IMR-90 (cell line): ENCODE measurements at places on chromosomes 11 and 22. TPM values are rescaled to one million over a fixed set of nuclear protein-coding genes. Genes with fewer than 3 reads are reported as not detected.

DNA sequence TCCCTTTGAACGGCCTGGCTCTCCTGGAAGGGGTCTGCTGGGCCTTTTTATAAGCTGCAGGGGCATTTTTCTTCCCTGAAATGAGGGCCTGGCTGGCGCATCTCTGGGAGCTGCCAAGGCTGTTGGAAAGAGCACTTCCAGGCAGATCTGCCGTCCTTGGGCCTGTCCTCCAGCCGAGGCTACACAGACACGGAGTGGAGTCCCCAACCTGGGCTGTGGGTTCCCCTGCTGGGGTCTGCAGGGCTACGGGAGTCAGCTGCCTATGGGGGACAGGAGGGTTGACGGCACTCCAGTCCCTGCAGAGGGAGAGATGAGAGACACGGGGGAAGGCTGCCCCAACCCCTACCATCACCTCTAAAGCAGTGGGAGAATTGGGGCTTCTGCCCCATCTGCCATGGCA is 606.6 kb downstream of the TBC1D22A start:
- H3K36me3 ChIP-seq: no peaks in the 10 kb centered on the region
- no peaks in the 10 kb centered on the region for H3K4me1 ChIP-seq
- no peak for DNase-seq
- H3K27ac ChIP-seq: no peak overlapping the region
- H3K27me3 ChIP-seq: no peaks in the 10 kb centered on the region

STK33 gene
- total RNA-seq: 2.3 and 2.5 TPM in 2 replicates

DNA sequence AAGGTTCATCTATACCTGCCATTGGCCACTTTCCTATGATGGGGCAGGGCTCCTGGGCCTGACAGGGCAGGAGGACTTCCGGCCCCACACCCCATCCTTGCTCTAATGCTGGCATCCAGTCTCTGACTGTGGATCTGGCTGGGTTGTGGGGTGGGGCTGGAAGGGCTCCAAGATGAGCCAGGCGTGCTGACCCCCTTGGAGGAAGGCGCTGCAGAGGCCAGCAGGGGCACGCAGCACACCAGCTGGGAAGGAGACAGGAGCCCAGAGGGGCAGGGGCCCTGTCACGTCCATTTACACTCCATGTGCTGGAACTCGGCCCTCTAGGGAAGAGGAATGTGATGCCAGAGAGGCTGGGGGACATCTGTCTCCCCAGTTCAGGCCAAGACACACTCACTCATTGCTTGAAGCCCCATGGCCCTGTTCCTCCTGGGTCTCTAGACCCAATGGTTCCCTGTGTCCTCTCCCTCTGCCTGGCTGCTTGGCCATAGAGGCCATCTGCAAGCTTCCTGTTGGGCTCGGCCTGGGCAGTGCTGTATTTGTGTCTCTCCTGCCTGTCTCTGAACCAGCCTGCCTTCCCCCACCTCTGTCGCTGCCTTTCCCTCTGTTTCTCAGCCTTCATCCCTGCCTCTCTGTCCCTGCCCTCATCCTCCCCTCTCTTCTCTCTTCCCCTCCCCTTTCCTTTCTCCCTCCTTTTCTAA is 67.5 kb upstream of the NECTIN1 start:
- no peaks in the 10 kb centered on the region for H3K4me1 ChIP-seq
- no peak overlapping the region for H3K4me3 ChIP-seq
- H3K27ac ChIP-seq: no peak overlapping the region
- peaks cover 21% of the 10 kb centered on the region for H3K27me3 ChIP-seq
- no peaks in the 10 kb centered on the region for H3K36me3 ChIP-seq

GRCh38 chr11:82012276-82012675 is 721.4 kb downstream of the FAM181B start:
- H3K27me3 ChIP-seq: no peaks in the 10 kb centered on the region
- H3K4me3 ChIP-seq: no peak overlapping the region
- no peak for DNase-seq

CDK2AP2 gene
- 8.1 and 9.2 TPM in 2 replicates for total RNA-seq

OR5P2 gene
- total RNA-seq: 0.28 TPM in 1 of 2 replicates, not detected in the other

DNA sequence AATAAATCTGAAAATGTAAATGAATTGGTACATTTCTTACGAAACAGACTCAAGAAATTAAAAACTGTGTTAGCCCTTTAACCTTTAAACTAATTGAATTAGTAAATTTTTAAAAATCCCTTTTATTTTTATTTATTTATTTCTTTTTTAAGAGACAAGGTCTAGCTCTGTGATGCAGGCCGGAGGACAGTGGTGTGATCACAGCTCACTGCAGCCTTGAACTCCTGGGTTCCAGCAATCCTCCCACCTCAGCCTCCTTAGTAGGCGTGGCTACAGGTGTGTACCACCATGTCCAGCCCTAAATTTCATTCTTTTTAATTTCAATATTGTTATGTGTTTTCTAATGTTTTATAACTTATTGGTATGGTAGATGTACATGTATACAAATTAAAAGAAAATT is 72.6 kb downstream of the MYEOV start:
- H3K27ac ChIP-seq: no peak overlapping the region
- DNase-seq: no peak
- no peak overlapping the region for H3K4me3 ChIP-seq
- H3K36me3 ChIP-seq: no peaks in the 10 kb centered on the region

OR52E8 gene
- total RNA-seq: not detected in 2 replicates

DNA sequence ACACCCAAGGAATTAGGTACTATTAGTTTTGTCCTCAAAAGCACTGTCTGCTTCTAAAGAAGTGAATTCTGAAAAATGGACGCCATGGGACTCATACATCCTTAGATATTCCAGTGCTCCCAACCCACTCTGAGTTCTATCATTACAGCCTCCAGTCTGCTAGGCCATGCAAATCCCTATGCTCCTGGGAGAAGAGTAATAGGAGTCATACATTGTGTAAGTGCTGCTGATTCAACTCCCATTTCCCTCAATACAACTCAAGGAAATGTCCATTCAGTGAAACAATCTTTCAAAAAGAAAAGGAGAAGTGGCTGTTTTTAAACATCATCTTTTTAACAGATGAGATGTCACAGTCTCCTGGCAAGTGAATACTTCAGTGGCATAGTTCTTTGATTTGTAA is 590.2 kb upstream of the LRRC4C start:
- H3K4me3 ChIP-seq: no peak overlapping the region
- H3K27me3 ChIP-seq: no peaks in the 10 kb centered on the region
- DNase-seq: no peak
- H3K27ac ChIP-seq: no peak overlapping the region

CFAP300 gene
- 0.90 and 1.9 TPM in 2 replicates for total RNA-seq

DNA sequence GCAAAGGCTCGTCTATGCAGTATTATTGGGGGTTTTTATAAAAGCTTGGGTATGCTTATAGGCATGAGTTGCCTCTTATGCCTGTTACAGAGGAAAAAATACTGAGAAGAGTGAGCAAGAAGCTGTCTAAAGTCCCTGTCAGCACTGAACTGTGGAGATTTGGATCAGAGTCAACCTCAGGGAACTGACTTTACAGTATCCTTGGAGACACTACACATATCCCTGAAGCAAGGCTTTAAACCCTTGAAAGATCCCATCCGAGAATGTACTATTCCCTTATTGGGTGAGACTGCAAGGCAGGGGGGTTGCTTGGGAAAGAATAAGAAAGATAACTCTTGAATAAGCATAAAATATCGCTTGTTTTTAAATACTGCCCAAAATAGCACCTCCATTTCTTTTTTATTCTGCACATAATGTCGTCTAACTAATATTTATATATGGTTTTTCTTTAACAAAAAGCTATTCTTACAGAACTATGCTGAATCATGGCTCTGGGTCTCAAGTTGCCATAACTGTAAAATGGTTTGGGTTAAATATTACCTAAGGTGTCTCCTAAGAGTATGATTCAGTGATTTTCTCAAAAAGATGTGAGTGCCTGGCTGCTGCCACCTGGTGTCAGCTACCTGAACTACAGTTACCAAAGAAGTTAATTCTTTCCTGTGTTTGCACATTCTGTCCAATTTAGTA is 1062.8 kb downstream of the DLG2 start:
- H3K36me3 ChIP-seq: no peaks in the 10 kb centered on the region
- no peak overlapping the region for H3K4me3 ChIP-seq

PANX3 gene
- not detected in 2 replicates for total RNA-seq

GRCh38 chr22:26019596-26019995 is 149.7 kb upstream of the SEZ6L start:
- H3K27me3 ChIP-seq: no peaks in the 10 kb centered on the region
- no peaks in the 10 kb centered on the region for H3K36me3 ChIP-seq

GRCh38 chr11:108586600-108586999 is 7.0 kb downstream of the EXPH5 start:
- DNase-seq: no peak
- no peaks in the 10 kb centered on the region for H3K36me3 ChIP-seq
- H3K4me3 ChIP-seq: no peak overlapping the region
- no peaks in the 10 kb centered on the region for H3K4me1 ChIP-seq
- peaks cover 1% of the 10 kb centered on the region; the same call in 1 of the 2 replicates for H3K27me3 ChIP-seq

DNA sequence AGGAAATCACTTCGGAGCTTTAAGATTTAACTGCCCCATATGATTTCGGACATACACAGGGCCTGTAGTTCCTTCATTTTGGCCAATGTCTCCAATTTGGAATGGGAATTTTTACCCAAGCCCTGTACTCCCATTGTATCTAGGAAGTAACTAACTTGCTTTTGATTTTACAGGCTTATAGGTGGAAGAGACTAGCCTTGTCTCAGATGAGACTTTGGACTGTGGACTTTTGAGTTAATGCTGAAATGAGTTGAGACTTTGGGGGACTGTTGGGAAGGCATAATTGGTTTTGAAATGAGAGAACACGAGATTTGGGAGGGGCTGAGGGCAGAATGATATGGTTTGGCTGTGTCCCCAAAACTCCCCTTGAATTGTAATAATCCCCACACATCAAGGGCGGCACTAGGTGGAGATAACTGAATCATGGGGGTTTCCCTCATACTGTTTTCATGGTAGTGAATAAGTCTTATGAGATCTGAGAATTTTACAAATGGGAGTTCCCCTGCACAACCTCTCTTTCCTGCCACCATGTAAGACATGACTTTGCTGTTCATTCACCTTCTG is 130.5 kb downstream of the LARGE1 start:
- H3K27me3 ChIP-seq: no peaks in the 10 kb centered on the region
- no peak for DNase-seq
- H3K4me1 ChIP-seq: peaks cover 4% of the 10 kb centered on the region; the same call in 1 of the 2 replicates
- no peak overlapping the region for H3K27ac ChIP-seq
- no peaks in the 10 kb centered on the region for H3K36me3 ChIP-seq

LRRC32 gene
- total RNA-seq: 4.2 and 5.2 TPM in 2 replicates

GRCh38 chr11:103958475-103959215 is 77.8 kb upstream of the DDI1 start:
- no peak overlapping the region for H3K27ac ChIP-seq
- no peaks in the 10 kb centered on the region for H3K36me3 ChIP-seq
- no peak overlapping the region for H3K4me3 ChIP-seq
- peaks cover 4% of the 10 kb centered on the region for H3K4me1 ChIP-seq

DNA sequence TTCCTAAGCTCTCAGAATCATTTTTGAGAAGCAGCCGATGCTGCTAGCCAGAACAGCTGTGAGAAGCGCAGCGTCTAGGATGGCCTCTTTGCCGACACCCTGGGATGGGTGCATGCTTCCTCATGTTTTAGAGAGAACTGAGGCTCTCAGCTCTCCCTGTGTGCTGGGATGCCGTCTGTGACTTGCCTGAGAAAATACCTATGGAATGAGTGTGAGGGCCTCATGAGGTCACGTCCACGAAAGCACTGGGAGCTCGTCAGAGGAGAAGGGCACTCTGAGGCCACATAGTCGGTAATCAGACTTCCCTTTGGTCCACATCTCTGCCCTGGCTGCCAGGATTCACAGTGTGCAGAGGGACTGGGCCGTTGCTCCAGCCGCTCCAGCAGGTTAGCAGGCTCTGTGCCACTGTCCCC is 54.7 kb downstream of the MICAL3 start:
- H3K4me3 ChIP-seq: no peak overlapping the region
- H3K4me1 ChIP-seq: peaks cover 43% of the 10 kb centered on the region
- peak overlapping the region; percentile 81 for H3K27ac ChIP-seq
- no peaks in the 10 kb centered on the region for H3K36me3 ChIP-seq
- DNase-seq: peak; percentile 99

RHOD gene
- 4.7 and 5.3 TPM in 2 replicates for total RNA-seq

DNA sequence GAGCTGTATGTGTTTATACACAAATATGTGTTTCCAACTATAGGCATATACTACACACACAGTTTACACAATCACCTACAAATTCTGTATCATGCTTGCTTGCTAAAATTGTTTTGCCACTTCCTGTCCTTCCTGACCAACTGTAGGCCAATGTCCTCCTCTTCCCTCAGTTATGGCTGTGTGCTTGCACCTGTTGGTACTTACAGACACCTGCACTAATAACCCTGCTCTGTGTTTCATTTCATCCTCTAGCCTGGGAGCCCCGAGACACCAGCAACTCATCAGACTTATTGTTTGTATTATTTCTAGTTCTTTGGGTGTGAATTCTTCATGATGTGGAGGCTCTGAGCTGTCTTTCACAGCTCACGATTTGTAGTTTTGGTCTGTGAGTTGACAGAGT is 1.8 kb upstream of the NCF4 start:
- no peaks in the 10 kb centered on the region for H3K4me1 ChIP-seq
- no peak overlapping the region for H3K27ac ChIP-seq
- DNase-seq: no peak
- no peaks in the 10 kb centered on the region for H3K36me3 ChIP-seq

- H3K36me3 ChIP-seq: no peaks in the 10 kb centered on the region
- no peak overlapping the region for H3K27ac ChIP-seq
- peaks cover 21% of the 10 kb centered on the region; the same call in 1 of the 2 replicates for H3K27me3 ChIP-seq
- no peak overlapping the region for H3K4me3 ChIP-seq
- H3K4me1 ChIP-seq: peaks cover 4% of the 10 kb centered on the region; the same call in 1 of the 2 replicates
Observed at GRCh38 chr22:43200555-43200954, 13.6 kb upstream of the TTLL12 start.

DNA sequence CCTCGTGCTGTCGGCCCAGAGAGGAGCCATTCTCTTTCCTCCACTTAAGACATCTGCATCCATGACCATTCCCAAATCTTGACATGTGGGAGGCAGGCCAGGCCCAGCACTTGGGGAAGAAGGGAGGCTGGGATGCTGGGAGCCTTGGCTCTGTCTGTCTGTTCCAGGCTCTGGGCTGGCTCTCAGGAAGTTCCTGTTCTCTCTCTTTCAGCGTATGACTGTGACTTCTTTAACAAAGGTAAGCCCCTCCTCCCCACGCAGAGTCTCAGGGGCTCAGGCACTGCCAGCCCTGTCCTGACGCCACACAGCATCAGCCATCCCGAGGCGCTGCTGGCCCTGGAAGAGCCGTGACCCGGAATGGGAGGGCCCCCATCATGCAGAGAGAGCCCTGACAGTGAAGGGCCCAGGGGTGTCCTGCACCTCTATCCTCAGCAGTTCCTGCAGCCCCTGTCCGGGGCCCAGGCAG is 52.4 kb downstream of the OTOG start:
- DNase-seq: no peak
- H3K4me1 ChIP-seq: no peaks in the 10 kb centered on the region
- H3K4me3 ChIP-seq: no peak overlapping the region
- no peak overlapping the region for H3K27ac ChIP-seq
- no peaks in the 10 kb centered on the region for H3K36me3 ChIP-seq
- peaks cover 7% of the 10 kb centered on the region for H3K27me3 ChIP-seq

- H3K4me1 ChIP-seq: peaks cover 3% of the 10 kb centered on the region; the same call in 1 of the 2 replicates
- H3K27me3 ChIP-seq: peaks cover 13% of the 10 kb centered on the region; the same call in 1 of the 2 replicates
- no peaks in the 10 kb centered on the region for H3K36me3 ChIP-seq
Observed at GRCh38 chr11:1879941-1880720, 11.6 kb downstream of the PRR33 start.

HEPACAM gene
- total RNA-seq: 0.18 TPM in 1 of 2 replicates, not detected in the other
